ENCODE measurements at places on chromosomes 1 and 21. TPM values are rescaled to one million over a fixed set of nuclear protein-coding genes. Genes with fewer than 3 reads are reported as not detected.

SLAMF7 gene
- total RNA-seq, result 2.7 TPM

AK5 gene
- 1.2 TPM for total RNA-seq

PDE9A gene
- total RNA-seq, result 22.8 TPM

KIAA0040 gene
- 16.1 TPM for total RNA-seq

TMCC2 gene
- 2.8 TPM for total RNA-seq

TMPRSS15 gene
- not detected for total RNA-seq

RAB29 gene
- total RNA-seq, result 30.1 TPM

GRCh38 chr1:78079580-78079979 is 33.8 kb downstream of the GIPC2 start:
- DNase-seq, result no peak

GRCh38 chr1:161307230-161307768 is 2.5 kb downstream of the MPZ start:
- no peak for DNase-seq

- DNase-seq, result no peak
Measured at GRCh38 chr1:226582966-226583365, 34.4 kb downstream of the STUM start.

DNA sequence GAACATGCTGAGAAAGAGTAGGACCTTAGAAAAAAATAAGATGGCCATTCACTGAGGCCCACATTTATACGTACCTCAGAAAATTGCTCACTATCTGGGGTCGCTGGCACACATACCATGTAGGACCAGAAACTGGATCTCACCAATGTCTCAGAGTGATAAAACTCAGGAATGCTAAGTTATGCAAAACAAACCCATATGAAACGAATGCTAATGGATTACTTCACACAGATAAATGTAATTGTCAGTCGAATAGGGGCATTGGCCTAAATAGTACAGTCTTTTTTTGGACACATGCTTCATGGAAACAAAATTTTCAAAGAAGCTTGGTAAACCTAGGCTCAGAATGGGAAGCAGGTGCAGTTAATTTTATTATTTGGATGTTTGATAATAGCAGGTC is 32.6 kb upstream of the RGS2 start:
- no peak for DNase-seq

GRCh38 chr1:223747838-223748335 is 35.5 kb downstream of the CAPN2 start:
- peak; percentile 69 for DNase-seq

- no peak for DNase-seq
Measured at GRCh38 chr1:72197786-72198185, 84.6 kb downstream of the NEGR1 start.

DNA sequence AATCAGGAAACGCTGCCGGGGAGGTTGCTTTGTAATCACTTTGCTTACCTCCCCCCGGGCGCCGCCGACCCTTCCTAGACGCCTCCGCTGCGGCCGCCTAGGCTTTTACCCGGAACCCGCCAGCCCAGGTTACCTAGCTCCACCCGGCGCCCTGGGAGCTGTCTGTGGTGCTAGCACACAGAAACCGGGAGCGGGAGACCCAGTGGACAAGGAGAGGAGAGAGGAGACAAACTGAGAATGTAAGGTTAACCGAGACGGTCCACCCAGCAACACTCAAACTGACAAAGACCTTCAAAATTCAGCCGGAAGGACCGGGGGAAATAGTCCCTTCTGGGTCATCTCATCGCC is 9.8 kb downstream of the BARHL2 start:
- peak; percentile 45 for DNase-seq

DNA sequence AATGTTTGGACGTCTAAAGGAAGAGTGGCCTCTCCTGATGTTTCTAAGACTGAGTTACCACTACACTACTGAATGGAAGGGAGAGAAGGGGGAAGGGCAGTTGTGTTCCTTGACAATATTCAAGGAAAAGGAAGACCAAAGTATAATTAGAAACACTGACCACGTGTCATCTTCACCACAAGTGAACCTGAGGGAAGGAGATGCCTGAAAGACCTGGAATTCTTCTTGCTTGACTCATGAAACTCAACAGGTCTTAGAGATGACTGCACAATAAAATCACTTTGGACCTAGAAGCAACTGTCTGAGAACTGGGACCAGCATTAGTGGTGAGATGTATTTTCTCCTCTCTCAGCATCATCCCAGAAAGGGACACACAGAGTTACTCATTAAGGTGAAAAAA is 56.7 kb downstream of the PTPN14 start:
- no peak for DNase-seq

DNA sequence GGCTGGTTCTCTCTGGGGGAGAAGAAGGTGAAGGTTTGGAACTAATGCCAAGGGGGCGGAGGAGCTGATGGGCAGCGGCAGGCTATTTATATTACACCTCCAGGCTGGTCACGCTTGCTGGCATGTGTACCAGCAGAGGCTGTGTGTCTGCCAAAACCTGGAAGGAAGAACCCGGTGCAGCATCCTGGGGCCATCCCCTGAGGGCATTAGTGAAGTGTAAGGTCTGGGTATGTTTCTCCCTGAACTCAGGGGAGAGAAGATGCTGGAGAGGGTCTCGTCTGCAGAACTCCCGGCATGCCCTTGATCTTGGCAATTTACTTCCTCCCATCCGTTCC is 5.3 kb downstream of the DISP3 start:
- no peak for DNase-seq

DNA sequence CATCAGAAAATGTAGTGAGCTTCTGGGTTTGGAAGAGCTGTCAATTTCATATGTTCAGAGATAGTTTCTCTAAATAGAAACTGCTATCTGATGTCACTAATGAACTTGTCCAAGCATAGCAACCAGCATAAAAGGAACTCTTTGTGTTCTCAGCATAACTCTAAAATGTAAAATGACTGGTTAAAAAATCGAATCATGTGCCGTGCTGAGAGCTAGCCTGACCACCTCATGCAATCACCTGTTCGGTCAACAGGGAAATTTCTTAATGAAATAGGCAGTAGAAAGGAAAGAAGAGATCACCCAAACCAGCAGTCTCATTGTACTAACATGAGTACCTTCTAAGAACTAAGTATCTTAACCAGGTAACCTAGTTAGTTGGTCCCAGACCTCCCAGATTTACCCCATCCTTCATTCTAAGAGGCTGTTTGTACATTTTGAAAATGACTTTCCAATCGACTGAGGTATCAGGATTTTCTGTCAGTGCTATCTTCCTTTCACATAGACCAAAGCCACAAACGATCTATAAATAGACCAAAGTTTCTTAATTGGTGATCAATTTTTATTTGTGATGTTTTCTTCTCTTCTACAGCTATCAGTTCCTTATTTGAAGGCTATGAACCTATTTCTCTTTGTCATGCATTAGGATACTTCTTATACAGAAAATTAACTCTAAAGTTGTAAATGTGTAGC is 147.3 kb downstream of the TLR5 start:
- no peak for DNase-seq

GRCh38 chr1:231421546-231421970 is 529 bp downstream of the EGLN1 start:
- DNase-seq, result peak; percentile 29

GRCh38 chr1:75836528-75837100 is 39.9 kb downstream of the MSH4 start:
- DNase-seq, result no peak

DNA sequence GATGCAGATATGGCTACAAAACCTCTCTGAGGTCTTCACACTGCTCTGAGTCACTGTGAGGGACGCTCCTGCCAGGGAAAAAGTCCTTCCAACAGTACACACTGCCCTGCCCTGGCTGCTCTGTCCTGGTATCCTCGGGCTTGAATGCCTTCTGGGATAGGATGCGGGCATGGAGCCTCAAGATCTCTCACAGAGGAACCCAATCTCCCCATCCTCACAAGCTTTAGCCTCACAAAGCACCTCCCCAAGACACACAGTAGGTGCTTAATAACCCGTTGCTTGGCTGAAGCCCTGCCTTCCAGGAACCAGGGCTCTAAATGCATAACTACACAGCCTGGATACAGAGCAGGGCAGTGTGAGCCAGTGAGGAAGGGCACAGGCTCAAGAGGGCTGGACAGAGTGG is 9.2 kb downstream of the RAP1GAP start:
- DNase-seq, result no peak

GRCh38 chr1:114466334-114467014 is 44.5 kb downstream of the TRIM33 start:
- no peak for DNase-seq

DNA sequence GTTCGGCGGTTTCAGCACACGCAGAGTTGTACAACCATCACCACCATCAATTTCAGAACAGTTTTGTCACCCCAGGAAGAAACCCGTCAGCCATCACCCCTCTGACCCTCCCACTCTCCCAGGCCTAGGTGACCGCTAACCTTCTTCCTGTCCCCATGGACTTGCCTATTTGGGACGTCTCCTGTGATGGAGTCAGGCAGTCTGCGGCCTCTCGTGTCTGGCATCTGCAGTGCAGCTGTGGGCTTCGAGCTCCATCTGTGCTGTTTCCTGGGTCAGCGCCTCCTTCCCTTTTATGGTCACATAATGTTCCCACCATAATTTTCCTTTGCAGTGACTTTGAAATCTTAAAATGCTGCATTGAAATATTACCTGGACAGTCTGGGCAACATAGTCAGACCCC is 24.4 kb downstream of the SLC45A1 start:
- no peak for DNase-seq

DNA sequence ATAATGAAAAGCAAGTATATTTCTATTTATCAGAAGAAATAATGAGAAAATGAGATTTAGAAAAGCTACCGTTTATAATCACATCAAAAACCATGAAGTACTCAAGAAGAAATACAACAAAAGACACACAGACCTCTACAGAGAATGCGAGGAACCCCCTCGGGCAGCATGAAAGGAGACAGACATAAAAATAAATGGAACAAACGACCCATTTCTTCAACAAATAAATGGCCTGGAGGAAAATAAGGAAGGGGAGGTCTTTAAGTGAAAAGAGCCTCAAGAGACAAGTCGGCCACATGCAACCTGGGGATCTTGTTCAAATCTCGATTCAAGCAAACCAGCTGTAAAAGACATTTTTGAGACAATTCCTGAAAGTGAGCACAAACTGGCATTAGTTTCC is 6.0 kb downstream of the CFAP74 start:
- no peak for DNase-seq

GRCh38 chr1:91428182-91428798 is 23.7 kb upstream of the HFM1 start:
- DNase-seq, result no peak

GRCh38 chr21:35438643-35439404 is 389.7 kb upstream of the RUNX1 start:
- no peak for DNase-seq

DNA sequence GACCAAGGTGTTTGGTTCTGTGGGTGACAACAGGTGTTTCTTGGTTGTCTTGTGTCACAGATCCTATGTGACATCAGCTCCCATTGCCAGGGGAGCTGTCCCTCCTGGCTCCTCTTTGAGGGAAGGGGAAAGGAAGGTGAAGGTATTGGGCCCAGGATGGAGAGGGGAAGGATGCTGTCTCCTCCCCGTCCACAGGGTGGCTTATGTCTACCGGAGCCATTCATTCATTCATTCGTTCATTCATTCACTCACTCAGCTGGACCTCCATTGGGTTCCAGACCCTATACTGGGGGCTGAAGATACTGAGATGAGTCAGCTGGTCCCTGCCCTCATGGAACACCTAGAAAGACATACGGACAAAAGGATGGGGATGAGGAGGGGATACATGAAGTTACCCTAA is 38.9 kb downstream of the EPHB2 start:
- DNase-seq, result no peak

DNA sequence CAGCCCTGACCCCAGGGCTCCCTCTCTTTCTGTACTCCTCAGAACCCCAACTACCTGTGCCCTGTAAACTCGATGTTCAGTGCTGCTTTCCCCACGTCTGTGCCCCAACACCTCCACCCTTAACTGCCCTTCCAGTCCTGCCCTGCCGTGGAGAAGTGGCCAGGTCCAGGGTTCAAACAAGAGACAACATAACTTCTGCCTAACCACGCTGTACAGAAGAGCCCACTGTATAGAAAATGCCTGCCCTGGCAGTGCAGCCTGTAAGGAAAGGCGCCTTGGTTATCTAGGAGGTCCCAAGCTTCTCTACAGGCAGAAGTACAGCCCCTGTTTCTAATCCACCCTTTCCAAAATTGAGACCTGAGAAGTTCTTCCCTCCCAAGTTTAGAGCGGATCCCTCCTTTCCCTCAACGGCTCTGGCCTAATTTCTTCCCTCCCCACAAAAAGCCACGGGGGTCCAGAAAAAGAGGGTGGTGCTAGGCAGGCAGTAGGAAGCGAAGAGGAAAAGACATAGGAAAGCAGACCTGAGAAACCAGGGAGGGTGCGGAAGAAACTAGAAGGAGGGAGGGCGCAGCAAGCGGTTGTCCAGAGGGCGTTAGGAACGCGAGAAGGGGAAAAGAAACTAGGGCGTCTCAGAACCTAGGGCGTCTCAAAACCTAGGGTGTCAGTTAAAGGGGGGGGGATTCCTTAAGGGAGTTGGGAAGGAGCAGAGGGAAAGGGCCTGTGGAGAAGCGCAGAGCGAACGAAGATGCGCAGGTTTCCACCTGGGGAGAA is 3.2 kb downstream of the DMRTA2 start:
- no peak for DNase-seq

DNA sequence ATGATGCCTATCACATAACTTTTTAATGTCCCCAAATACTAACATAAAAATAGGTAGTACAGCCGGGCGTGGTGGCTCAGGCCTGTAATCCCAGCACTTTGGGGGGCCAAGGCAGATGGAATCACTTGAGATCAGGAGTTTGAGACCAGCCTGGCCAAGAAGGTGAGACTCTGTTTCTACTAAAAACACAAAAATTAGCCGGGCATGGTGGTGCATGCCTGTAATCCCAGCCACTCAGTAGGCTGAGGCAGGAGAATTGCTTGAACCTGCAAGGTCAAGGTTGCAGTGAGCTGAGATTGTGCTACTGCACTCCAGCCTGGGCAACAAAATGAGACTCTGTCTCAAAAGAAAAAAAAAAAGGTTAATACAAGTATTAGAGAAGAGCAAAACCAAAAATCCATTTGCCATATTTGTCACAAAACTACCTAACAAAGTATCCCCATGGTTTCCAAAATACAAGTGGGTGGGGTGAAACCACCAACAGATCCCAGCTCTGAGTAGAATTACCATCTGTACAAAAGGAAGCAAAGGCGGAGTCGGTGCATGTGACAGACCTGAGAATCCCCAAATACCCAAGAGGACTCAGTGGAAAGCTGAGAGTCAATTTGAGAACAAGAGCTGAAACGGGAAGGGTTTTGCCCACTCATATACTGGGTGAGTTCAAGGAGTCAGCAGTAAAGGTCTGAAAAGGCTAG is 113.2 kb downstream of the TOMM20 start:
- DNase-seq, result no peak

- no peak for DNase-seq
Measured at GRCh38 chr1:38004284-38005108, 818 bp downstream of the FHL3 start.

- no peak for DNase-seq
Measured at GRCh38 chr21:42406201-42406621, 2.5 kb downstream of the UBASH3A start.

GRCh38 chr1:36457691-36458090 is 6.5 kb downstream of the MRPS15 start:
- no peak for DNase-seq
